Stimulated activated CD4-positive, alpha-beta T cell treated with anti-CD3 and anti-CD28 coated beads, Interleukin-15, amount 100 ng/mL, for 1 hour (primary cell): ENCODE measurements at places on chromosomes 1 and 21.

GRCh38 chr1:195740862-195741261 is 867.4 kb downstream of the KCNT2 start:
- DNase-seq: no peak

GRCh38 chr1:112674986-112675727 is 698 bp downstream of the MOV10 start:
- DNase-seq: peak; percentile 11

DNA sequence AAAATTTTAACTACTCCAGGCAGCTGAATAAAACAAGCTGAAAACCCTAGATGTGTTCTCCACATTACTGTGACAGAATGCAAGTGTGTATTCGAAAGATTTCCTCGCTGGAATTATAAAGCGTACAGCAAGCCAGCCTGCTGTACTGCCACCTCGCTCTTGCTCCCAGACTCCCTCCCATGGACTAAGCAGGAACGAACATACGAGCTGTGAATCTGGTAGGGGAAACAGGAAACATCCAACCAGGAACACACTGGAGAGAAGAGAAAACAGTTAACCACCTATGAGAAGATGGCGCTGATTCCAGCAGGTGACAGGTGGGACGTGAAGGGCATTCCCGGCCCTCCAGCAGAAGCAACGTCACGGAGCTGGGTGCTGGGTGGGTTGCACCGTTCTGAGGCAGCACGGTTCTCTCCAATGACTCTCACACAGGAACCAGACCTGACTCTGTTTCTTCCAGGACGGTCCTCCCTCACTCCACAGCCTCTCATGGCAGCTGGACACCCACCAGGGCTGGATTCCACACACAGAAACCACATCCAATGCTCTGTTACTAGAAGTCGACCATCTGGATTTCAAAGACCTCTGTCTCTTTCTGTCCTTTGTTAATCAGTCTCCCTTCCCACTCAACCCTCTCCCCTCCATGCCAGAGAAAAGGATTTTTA is 219.2 kb downstream of the RERE start:
- no peak for DNase-seq

DNA sequence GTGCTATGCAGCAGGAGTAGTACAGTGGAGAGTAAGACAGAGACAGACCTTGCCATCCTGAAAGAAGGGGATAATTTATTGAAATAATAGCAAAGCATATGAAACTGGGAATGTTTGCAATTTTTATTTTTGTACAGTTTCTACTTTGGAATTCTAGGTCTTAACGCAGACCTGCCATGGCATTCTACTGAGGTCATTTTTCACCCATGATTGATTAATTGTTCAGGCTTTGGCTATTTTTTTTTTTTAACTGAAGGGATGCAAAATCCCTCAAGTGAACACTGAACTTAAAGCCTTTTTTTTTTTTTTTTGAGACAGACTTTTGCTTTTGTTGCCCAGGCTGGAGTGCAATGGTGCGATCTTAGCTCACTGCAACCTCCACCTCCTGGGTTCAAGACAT is 27.1 kb downstream of the MTF2 start:
- no peak for DNase-seq

- DNase-seq: no peak
Measured at GRCh38 chr1:16905868-16906702, 10.3 kb downstream of the RNU1-2 start.

- DNase-seq: no peak
Measured at GRCh38 chr1:234475167-234475793, 3.7 kb downstream of the TARBP1 start.

DNA sequence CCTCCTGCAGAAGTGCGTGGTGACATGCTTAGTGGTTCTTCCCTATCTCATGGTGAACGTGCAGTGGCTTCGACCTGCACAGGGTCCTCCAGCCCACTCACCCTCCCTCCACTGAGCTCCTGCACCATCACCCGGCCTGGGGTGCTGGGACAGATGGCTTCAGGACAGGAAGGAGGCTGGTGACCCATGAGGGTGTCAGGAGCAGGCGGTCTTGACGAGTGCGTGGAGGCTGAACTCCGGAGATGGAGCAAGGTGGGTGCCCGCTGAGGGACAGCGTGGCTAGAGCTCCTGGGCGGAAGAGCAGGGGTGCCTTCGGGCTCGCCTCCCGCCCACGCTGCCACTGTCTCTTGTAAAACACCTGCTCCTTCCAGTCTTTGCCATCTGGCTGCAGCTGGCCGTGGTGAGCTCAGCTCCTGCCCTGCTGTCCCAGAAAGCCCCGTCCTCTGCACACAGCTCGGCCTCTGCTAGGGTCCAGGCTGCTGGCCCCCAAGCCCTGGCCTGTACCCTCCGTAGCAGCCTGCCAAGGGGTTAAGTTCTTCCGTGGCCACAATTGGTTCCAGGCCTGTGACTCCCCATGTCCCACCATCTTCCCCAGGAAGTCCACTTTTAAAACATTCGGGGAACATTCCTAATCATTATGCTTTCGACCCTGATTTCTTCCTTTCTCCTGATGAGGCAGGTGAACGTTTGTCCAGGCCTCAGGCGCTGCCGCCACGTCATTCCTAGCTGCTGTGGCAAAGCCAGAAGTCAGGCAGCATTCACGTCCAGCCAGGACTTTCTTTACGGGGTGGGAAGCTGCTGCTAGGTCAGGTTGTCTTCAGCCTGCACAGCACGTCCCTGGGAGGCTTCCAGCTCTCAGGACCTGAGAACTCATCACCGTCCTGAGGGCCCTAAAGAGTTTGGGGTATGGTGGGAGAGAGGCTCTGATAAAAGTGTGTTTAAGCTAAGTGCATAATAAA is 8.1 kb downstream of the KRTAP10-1 start:
- no peak for DNase-seq

GRCh38 chr1:67791686-67792085 is 41.6 kb downstream of the GNG12 start:
- DNase-seq: no peak

DNA sequence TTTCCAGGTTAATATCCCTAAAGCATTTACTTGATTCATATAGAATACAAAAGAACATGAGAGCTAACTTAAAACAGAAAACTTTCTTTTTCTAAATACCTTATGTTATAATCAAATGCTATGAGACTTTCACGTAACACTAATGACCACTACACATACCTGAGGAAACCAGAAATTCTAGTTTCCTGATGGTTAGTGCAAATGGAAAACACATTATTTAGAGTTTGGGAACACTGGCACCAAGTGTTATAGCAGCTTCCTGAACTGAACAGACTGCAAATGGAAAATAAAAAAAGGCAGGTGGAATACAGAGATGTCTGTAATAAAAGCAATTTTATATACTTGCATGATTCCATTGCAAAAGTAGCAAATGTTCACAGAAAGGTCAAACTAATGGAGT is 15.5 kb downstream of the PAXBP1 start:
- DNase-seq: no peak
